ENCODE measurements at places on chromosomes 16 and 17.

GRCh38 chr16:87342978-87343752 lies 26.0 kb upstream of the C16orf95 start:
- DNase-seq, result no peak

DNA sequence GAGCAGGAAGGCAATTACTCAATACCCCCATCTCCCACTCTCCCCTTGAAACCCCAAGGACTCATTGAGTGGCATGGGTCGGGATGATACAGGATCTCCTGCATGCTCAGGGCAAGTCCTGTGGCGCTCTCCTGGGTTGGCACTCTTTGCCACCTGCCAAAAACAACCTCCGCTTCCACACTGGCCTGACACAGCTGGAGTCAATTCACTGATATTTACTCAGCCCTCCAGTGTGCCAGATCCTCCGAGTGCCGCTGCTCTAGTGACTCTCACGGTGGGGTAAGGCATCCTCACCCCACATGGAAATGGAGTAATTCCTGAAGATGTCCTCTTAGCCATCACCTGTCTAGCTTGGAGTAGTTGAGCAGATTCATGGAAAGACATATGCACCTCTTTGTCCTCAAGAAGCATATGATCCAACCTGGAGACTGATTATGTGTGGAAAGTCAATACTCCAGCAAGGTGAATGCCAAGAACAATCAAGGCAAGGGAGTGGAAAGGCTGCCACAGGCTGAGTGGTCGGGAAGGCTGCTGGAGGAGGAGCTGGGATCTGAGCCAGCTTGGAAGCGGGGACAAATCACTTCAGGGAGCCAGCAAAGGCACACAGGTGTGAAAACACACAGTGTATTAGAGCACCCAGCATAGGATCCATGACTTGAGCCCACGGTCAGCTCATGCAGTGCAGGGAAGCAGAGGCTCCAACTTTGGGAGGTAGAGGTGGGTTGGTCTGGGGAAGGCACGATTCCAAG lies 12.6 kb upstream of the GOSR2 start:
- no peak for DNase-seq

DNA sequence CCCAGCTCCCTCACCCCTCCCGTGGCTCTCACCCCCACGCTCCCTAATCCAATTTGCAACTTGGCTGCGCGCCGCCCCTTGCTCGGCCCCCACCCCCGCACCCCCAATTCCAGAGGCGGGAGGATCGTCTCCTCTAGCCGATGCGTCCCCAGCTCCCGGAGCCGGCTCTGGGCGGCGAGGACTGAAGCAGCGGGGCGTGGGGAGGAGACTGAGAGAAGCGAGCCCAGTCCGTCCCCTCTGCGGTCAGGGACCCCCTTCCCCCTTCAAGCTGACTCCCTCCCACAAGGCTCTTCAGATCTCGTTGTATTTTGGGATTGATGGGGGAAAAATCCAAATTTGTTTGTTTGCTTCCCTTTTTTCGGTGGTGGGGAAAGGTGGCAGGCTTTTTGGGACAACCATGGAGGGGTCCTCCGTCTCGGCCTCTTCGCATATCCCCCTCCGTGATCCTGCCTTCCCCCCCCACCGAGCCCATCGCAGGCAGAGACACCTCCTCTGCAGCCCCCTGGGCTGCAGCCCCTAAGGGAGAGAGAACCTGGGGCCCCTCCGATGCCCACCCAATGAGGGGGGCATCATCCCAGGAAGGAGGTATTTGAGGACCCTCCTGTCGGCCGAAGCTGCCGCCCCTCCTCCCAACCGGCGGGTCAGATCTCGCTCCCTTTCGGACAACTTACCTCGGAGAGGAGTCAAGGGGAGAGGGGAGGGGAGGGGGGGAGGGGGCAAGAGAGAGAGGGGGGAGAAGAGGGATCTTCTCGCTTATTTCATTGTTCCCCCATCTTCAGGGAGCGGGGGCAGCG lies 466 bp downstream of the NEUROD2 start:
- no peak for DNase-seq

- no peak for DNase-seq
These were observed 164.4 kb upstream of the TBX2 start for GRCh38 chr17:61235001-61235826.

DNA sequence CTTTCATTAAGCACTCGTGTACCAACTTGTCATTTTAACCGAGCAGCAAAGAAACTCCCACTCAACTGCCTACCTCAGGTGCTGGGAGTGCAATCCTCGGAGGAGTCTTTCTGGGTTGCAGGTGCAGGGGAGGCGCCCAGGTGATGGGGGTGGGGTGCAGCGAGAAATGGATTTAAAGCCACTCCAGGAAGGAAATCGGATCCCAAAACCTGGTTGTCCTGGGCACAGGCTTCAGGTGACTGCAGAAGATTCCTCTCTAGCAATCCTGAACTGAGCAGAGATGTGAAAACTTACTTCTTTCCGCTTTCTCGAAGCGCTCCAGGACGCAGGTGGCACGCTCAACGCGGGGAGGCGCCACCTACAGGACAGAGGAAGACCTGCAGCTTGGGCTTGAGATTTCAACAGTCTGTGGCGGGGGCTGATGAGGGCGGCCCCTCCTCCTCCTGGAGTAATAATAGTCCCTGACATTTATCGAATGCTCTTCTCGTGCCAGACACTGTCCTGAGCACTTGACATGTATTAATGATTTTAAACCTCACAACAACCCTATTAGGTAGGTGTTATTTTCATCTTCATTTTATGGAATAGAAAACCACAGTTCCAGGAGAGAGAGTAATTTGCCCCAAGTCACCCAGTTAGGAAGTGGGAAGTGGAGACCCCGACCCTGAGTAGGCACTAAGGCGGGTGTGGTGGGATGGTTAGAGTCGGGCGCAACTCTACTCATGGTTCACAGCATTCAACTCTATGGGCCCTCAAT lies 27.2 kb upstream of the SKAP1 start:
- DNase-seq, result no peak

DNA sequence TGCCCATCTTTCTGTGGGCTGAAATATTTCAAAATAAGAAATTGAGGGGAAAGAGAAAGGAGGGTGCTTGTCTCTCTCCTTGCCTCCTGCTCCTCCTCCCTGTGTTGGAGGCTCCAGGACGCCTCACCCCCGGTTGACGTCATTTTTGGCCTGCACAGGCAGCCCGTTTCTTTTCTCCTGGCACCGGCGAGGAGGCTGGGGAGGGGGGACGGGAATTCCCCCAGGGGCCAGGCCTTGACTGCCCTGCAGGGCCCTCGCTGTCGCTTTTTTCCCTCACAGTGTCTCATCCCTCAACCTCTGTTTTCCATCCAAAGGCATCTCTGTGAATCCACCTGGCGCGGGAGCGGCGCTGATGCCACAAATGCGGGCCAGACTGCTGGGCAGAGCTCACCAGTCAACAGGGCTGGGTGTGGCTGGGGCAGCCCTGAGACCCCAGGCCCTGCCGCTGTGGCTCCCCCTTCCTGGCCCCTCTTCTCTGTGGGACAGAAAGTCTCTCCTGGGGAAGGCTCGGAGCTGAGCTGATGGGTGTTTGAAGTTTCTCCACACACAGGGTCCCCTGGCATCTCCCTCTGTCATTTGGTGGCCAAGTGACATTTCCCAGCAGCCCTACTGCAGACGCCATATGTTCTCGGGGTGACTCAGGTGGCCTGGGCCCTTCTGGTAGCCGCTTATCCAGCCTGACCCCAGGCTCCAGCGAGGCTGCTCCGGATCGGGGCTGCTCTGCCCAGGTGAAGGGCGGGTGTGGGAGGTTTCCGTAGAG lies 16.0 kb downstream of the CENPX start:
- no peak for DNase-seq

DNA sequence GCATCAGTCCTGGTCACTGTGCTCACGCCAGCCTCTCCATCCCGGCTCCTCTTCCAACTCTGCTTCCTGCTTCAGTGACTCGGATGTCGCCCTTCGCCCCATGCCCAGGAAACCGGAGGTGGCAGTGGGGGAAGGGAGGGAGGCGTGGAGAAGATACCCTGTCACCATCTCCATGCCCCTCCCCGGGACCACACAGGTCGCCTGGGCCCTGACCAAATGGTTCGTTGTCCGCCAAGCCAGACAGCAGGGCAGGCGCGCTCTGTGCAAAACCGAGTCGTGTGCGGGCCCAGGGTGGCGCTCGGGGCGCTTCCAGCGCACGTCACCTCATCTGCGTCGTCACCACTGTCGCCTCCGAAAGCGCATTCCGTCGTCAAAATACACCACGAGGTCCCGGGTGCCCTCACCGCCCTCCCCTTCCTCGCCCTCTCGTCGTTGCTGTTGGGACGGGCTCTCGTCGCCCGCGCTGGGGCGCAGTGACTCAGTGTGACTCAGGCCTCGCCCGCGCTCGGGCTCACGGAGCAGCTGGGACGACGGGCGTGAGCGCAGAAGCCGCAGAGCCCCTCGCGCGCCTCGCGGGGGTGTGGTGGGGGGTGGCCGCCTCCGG lies 39.2 kb downstream of the ZNF778 start:
- peak; percentile 41 for DNase-seq
